Left lung (tissue), 14 donors: ENCODE measurements at places on chromosomes 2 and 18. TPM values are rescaled to one million over a fixed set of nuclear protein-coding genes. Genes with fewer than 3 reads are reported as not detected.

GRCh38 chr2:105561401-105561800 is 162.6 kb upstream of the FHL2 start:
- DNase-seq = no peak

- peak; percentile 44 for DNase-seq
Observed at GRCh38 chr2:209977386-209978239, 24.8 kb upstream of the RPE start.

MAP3K19 gene
- total RNA-seq = not detected

DNA sequence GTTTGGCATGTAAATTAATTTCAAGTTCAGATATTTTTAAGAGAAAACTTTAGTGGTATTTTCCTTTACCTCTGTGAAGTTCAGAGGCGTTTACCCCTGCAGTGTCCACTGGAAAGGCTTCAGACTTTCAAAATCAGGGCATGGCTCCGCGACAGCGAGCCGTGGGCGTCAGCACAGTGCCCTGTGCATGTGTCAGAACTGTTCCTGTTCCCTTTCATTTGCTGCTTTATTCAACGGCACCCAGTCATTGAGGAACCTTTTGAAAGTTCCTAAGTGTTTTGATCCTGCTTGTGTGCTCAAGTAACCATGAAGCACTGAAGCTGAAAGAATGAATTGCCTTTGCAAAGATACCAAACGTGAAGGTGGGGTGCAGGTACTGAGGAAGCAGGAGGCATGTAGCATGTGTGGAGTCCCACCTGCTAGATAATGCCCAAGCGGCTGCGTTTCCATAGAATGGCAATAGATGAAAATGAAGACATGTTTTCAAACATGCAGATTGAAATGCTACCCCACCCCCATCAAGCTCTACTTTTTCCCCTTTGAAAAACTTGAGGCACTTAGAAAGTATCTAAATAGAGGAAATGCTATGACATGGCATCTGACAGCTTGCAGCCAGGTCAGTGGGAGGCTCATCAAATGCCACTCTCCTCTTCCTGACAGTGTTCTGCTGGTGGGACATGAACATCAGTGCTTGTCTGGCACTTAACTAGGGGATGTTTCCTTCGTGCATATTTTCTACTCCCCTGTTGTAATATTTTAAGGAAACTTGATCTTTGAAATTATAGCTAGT is 148.6 kb downstream of the ZNF236 start:
- DNase-seq = no peak
